T-helper 17 cell (primary cell): ENCODE measurements at places on chromosomes 7 and 10.

DNA sequence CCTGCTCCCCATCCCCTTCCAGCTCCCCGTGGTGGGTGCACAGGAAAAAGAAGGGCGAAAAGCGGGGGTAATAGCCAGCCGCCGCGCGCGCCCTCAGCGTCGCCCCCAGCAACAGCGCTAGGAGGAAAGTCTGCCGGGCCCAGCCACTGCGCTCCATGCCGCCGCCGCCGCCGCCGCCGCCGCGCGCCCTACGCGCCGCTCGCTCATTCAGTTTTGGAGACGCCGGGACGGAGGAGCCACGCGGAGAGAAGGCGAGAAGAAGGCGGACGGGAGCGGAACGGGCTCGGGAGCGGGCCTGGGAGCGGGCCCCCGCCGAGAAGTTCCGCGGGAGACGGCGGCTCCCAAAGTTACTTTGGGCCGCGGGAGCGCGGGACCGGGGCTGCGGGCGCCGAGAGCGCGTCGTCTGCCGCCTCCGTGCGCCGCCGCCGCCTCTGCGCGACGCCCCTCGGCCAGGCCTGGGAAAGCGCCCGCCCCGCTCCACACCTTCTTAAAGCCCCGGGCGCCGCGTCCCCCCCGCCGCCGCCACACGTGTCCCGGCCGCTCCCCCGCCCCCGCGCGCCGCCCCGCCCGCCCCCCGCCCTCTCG is at the start of gene RELN:
Gene RELN, minus strand, starts transcription at position 459 of the 585 bp plus-strand sequence. Its CDS starts 302 bp downstream, at position 157.
- DNase-seq: no peak

- DNase-seq: no peak
These were observed 83.2 kb downstream of the PDE1C start for GRCh38 chr7:31986878-31987518.

GRCh38 chr7:77331938-77332695 is 84.0 kb downstream of the GSAP start:
- no peak for DNase-seq

DNA sequence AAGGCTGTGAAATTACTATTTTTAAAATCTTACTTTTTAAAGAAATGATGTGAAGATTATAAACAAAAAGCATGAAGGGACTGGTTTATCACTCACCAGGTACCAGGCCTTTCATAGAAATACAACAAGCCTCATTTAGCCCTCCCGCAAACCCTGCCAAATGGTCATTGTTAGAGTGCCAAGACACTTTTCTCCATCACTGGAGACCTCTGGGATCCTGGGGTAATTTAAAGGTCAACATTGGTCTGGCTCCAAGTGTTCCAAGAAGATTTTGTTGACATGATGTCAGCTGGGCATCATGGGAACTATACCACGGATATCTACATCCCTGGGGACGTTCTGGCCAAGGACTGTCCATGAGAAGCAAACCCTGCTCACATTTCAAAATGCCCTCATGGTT is 138.0 kb upstream of the FRMD4A start:
- no peak for DNase-seq

DNA sequence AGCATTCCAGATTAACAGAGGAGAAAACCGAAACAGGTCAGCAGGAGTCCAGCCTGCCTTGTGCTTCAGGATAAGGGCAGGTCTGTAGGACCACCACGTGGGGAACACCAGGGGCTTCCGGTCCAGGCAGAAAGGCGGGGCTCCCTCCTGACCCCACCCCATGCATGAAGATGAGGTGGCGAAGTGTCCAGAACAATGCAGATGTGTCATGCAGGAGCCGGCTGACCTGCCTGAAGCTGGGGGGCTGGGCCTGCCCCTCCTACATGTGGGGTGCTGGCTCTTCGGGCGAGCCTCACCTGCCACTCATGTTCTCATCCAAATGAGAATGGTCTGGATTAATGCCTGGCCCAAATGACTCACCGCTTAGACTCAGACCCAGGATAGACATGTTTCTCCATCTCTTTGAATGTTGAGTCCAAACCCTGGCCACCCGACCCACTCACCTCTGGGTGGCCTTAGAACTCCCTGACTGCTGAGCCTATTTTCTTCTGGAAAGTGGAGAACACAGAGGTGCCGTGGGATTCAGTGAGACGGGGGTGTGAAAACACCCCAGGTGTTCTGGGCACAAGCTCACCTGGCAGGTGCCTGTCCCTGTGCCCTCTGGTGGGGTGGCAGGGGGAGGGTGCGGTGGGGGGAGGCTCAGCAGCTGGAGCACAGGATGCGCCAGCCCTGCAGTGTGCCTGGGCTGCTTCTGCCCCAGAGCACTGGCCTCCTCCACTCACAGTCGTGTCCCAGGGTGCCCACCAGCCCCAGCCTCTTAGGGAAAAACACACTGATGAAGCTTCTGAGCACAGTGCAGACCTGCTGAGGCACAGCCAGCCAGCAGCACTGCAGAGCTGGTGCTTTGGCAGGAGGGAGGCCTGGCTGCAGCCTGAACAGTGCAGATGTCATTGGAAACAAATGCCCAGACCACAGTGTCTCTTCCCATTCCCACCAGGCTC is 55.2 kb upstream of the GDF10 start:
- DNase-seq: no peak

DNA sequence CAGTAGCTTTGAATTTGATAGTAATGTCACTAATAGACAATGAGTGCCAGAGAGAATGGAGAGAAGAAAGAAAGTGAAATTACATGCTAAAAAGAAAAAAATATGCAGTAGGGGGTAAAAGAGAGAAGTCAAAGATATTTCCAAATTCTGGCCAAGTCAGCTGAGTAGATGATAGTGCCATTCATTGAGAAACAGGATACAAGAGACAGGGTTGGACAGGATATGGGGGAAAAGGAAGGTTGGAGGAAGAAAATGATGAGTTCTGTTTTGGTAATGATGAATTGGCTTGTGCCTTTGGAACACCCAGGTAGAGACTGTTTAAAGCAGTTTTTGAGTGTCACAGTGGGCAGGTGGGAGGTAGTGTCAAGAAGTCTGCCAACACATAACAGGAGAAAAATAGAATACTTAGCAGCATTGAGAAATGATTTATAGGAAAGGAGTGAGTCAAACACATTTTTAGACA is 78.3 kb downstream of the LRRC17 start:
- no peak for DNase-seq

DNA sequence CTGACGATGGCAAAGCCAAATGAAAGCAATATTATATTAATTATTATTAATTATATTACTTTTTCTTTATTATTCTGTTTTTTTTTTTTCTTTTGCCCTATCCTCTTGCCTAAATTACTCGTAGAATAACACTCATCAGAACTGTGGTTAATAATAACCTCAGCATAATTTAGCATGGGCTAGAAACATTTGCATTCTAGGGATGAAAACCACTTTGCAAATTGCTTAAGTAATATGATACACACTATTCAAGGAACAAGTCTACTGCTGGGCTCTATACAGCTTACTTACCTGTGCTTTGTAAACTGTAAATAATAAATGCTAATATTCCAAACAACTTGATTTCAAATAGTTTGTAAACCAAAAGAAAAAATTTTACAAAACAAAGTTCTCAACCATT is 375.8 kb downstream of the HGF start:
- no peak for DNase-seq

- no peak for DNase-seq
These were observed 248.0 kb upstream of the NPY start for GRCh38 chr7:24036033-24036412.

GRCh38 chr7:93838966-93839365 is 51.6 kb downstream of the TFPI2 start:
- no peak for DNase-seq

DNA sequence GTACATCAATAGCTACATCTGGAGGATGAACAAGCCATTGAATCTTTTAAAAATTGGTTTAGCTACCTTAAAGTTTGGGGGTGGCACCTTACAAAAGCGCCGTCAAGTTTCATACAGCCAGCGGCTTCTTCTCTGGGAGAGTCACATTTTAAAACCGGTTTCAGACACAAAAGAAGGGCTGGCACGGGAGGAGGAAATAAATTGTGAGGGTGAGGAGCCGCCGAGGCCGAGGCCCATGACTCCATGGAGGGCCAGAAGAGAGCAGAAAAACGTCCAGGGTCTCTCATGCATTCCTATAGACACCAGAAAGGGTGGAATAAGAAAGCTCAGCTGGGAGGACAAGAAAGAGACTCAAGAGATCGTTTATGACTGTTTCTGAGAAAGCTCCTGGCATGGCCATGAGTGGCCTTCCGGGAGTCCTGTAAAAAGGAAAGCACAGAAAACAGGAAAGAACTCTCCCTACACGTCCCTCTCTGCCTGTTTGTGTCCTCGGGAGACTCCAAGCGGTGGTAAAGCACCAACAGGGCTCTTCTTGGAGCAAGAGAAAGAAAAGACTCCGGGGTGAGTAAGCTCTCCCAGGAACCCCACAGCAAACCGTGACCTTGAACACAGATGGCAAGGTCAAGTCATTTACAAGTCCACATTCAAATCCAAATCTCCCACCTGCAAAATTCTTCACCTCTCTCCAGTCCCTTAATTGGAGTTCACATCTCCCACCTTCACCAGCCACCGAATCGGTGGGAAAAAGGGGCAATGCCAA is 1.8 kb downstream of the FRAT2 start:
- no peak for DNase-seq

- no peak for DNase-seq
These were observed 102.3 kb downstream of the KLF6 start for GRCh38 chr10:3682745-3683144.

GRCh38 chr10:132655735-132656134 is 118.1 kb downstream of the INPP5A start:
- no peak for DNase-seq

DNA sequence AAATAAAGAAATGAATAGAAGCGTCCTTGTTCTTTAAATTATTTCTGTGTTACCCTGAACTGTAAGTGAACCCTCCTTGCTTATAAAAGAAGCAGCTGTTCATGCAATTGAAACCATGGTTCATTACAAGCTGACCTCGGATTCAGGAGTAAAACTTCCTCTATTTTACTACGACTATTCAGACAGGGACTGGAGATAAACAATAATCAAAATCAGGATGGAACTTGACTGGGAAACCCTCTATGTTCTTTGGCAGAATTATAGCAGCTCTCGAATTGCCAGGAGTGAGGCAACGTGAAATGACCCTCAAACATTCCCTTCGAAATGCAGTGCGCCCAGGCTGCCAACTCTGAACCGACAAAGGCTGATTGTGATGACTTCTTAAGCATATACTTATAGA is 172.1 kb downstream of the CYP26A1 start:
- no peak for DNase-seq

DNA sequence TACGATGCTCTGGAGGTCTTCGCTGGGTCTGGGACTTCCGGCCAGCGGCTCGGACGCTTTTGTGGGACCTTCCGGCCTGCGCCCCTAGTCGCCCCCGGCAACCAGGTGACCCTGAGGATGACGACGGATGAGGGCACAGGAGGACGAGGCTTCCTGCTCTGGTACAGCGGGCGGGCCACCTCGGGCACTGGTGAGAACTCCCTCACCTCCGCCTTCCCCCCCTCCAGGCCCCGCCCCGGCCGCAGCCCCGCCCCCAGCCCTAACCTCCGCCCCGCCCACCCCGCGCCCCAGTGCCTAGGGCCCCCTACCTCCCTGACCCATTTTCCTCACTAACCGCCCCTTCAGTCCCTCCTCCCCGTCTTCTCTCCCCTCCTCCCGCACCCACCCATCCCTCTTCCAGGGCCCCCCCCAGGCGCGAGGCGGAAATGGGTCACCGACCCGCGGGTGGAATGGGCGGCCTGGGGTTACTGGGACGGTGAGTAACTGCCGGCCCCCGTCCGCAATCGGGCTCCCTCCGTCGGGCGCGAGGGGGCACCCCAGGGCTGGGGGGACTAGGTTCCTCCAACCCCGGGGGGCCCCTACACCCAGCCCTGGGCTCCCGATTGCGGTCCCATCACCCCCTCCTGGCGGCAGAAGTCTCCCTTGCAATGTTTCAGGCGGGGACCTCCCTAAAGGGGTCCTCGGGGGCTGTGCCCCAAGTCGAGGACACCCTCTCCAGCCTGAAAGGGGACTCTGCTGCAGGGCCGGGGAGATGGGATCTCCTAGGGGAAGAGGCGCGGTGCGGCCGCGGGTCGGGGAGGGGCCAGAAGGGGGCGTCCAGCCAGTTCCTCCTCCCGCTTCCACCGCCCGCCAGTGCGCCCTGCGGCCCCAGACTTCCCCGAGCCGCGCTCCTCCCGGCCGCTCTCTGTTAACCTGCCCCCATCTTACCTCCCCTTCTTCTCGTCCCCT is 2.1 kb downstream of the PCOLCE start:
- peak; percentile 78 for DNase-seq

- DNase-seq: no peak
These were observed 140.5 kb downstream of the TWIST1 start for GRCh38 chr7:18976715-18977471.

- peak; percentile 66 for DNase-seq
These were observed at the start of gene ACBD5 for GRCh38 chr10:27240212-27241009. Gene ACBD5, minus strand, starts transcription at chr10:27240797. Its CDS starts 109 bp downstream, at chr10:27240688.
